AG20443 (cell line): ENCODE measurements at places on chromosomes 2 and 18.

DNA sequence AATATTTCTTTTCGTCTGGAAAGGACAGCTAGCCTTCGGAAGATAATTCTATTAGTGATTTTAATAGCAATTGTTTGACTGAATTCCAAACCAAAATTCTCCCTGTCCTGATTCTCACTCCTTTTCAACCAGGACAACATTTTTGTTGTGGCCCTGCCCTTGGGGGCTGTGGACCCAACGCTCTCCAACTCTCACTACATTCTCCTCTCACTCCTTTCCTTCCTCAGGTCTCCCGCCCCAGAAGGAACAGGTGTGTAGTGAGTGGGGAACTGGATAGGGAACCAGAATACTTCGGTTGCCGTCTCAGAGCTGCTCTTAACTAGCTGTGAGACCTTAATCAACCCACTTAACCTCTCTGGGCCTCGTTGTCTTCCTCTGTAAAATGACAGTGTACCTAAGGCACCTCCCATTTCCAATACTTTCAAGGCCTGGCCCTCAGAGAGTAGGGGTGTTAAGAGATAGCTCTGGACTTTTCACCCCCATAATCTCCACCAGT, 638 bp upstream of the ADD2 start:
- no peak for DNase-seq

DNA sequence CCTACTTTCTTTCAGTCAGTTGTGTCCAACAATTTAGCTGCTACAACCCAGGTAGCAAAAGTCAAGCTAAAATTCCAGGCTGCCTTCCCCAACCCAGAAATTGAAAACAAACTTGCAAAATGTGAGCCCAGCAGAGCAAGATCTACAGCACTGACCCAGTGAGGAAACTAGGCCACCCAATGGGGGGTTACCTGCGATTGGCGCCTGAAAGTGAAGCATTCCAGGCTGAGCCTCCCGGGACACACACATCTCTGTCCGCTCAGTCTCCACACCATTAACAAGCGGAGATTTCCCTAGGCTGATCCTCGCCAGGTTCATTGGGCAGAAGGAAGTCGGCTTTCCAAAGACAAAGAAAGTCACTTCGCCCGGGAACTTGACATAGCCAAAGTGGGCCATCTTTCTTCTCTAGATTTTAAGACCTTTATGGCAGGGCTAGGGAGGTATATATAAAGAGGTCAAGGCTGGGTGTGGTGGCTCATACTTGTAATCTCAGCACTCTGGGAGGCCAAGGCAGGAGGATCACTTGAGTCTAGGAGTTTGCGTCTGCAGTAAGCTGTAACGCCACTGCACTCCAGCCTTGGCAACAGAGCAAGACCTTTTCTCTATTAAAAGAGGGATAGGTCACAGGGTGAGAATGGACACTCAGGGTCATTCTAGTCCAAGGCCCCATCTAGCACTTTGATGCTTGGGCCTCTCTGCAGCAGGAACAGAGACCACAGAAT, 53.6 kb downstream of the TTC32 start:
- no peak for DNase-seq

DNA sequence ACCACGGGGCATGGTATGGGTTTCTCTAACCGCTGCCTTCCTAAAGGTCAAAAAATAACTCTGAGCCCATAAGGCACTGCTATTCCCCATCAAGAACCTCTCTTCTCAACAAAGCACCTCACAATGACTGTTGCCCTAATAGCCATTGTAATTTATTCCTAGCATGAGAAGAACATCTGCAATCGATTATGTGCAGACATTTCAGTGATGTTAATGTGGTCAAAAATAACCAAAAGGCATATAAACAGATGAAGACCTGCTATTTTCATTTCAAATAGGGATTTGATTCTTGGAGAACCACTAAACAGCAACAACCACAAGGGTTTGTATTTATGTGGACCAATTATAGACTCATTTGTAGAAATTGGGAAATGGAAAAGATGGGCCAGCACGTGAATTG, 356.6 kb downstream of the FBXO15 start:
- DNase-seq: peak; percentile 11

DNA sequence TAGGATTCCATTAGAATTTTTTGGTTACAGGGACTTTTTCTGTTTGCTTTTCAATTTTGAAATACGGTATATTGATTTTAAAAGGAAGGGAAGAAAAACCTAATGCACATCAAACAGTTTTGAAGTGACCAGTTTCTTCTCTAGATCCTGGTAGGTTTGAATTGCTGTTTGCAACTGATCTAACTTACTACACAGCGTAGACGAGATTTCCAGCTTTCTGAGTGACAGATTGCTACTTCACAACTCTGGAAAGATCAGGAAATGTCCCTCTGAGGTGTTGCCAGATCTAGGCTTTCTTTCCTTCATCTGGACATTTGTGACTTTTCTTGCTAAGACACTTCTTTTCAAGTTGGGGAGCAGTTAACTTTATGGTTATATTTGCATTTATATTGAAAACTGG, 112.2 kb downstream of the DIS3L2 start:
- no peak for DNase-seq

DNA sequence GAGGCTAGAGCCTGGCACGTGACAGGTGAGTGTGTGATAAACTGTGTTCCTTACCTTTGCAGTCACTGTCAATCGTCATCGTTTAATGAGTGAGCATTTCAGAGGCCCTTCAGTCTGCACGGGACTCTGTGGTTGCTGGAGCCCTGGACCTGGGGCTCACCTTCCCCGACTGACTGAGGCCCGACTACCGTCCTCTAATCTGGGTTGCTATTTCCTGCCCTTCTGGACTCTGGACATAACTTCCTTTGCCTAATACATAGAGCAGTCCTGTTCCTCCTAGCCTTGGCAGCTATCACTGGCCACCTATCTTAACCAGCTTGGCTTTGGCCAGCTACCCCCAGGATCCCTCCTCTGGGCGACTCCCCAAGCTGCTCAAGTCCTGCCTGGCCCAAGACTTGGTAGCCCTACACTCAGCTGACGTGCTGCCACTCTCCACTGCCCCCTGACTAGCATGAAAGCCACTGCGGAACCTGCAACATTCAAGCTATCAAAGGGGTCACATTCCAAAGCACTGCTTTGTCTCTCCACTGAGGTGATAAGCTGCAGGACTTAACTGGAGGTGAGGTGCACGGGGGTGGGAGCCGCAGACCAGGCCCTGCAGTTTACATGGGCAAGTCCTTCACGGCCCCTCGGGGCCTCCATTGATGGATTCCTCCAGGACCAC, 11.1 kb upstream of the RAB17 start:
- DNase-seq: no peak

DNA sequence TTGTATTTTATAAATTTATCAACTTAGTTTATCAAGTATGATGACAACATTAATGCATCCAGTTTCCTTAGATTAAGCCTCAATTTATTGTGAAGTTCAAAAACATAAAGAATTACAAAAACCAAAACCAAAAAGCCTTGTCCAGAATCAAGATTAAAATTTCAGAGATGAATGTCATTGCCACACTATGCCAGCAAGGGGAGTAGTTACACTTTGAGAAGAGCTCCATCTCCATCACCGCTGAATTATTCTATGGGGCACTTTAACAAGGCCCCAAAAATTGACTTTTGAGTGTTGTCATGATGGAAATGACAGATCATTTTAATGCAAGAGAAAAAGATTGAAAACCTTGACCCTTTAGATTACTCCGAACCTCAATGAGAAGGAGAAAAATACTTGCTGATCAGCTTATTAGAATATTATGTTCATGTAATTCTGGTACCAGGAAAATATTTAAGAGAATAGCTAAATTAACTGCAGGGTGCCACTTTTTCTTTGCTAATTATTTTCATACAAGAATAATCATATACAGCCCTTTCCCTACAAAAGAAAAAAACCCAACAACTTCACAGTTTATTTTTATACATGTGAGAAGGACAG, 152.5 kb upstream of the AQP4 start:
- peak; percentile 12 for DNase-seq

DNA sequence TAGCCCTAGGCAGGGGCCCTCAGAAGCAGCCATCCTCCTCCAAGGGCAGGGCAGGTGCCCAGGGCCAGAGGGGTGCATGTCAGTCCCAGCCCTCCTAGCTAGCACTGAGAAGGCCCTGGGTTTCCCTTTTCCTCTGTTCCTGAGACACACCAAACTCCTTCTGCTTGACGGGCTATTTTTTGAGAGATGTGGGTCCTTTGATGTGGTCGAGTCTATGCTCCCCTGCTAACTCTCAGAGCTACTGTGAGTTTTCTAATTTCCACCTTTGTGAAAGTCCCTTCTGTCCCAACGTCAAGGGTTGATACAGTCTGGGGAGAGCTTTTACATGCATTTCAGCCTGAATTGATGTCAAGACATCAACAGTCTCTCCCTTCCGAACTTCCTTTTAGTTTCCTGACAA, 51.4 kb downstream of the TRPM8 start:
- no peak for DNase-seq
